ENCODE measurements at places on chromosomes 7 and 10.
A peak's percentile ranks its signal among the peaks of the same experiment; 100 is the strongest.

- peak; percentile 92 for DNase-seq
Observed at GRCh38 chr7:158976849-158977593, 120.7 kb downstream of the DYNC2I1 start.

GRCh38 chr10:115950320-115950719 lies 322.7 kb downstream of the GFRA1 start:
- no peak for DNase-seq

DNA sequence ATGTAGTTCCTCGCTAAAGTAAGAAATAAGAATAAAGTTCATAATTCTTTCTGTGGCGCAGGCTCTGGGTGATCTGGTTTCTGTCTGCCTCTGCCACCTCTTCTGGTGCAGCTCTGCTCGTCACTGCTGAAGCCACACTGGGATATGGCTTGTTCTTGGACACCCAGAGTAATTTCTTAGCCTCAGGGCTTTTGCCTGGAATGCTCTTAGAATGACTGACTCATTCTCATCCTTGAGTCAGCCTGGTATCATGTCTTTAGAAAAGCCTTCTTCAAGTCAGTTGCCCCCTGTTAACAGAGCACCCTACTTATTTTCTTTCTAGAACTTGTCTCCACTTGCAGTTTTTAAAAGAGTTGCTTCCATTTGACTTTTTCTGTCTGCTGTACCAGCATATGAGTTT lies 2.0 kb downstream of the ZSCAN25 start:
- DNase-seq: no peak

- peak; percentile 97 for DNase-seq
Observed at GRCh38 chr7:105352018-105352612, 36.6 kb downstream of the SRPK2 start.

DNA sequence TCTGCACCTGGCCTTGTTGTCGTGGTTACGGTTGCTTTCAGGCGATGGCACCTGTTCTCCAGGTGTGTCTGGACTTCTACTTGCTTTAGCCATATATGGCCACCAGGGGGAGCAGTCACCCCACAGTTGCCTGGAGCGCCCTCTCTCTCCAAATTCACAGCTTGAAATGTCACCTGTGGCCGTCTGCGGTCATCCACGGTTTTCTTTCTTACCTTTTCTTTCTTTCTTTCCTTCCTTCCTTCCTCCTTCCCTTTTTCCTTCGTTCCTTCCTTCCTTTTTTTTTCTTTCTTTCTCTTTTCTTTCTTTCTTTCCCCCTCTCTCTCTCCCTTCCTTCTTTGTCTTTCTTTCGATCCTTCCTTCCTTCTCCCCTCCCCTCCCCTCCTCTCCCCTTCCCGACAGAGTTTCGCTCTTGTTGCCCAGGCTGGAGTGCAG lies 150.5 kb upstream of the VKORC1L1 start:
- DNase-seq: peak; percentile 59

DNA sequence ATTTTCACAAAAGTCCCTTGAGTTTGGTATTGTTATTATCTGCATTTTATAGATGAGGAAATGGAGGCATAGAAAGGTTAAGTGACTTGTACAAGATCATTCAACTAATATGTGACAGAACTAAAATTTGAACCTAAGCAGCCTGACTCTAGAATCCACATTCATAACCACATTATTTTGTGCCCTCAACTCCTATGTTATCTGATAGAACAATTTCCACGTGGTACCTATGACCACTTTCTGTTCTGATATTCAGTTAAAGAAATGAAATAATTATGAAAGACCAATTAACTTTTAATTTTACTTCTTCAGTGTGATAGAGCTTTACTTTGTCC lies 17.5 kb downstream of the BCAP29 start:
- DNase-seq: no peak

DNA sequence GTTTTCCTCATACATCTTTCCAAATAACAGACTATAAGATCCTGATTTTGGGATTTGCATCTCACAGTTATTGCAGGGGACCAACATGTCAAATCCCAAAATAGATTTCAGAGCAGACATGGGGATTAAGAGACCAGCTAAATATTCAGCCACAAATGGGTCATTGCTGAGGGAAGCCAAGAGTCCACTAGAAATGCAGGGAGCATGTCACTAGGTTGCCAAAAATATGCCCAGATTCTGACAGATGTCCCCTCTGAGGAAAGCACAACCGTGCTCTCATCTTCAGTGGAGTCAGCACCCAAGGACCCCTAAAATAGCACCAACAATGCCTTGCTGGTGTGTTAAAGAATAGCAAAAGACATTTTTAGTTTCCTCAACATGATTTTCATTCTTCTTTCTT lies 56.2 kb upstream of the AGK start:
- DNase-seq: no peak

All from hematopoietic multipotent progenitor cell treated with erythropoietin and hydrocortisone succinate and interleukin-3 and kit ligand, for 4 days (in vitro differentiated cells).